ENCODE measurements at places on chromosomes 5 and 9.

- no peak for DNase-seq
- H3K4me1 ChIP-seq = peaks cover 38% of the 10 kb centered on the region
- H3K27ac ChIP-seq = no peak overlapping the region
- H3K36me3 ChIP-seq = no peaks in the 10 kb centered on the region
- no peak overlapping the region for H3K4me3 ChIP-seq
Measured at GRCh38 chr5:154242964-154243376, 52.4 kb downstream of the GALNT10 start.

GRCh38 chr5:166365164-166365563 is 1926.3 kb upstream of the WWC1 start:
- H3K36me3 ChIP-seq = no peaks in the 10 kb centered on the region
- DNase-seq = no peak
- no peaks in the 10 kb centered on the region for H3K4me1 ChIP-seq
- no peak overlapping the region for H3K27ac ChIP-seq

DNA sequence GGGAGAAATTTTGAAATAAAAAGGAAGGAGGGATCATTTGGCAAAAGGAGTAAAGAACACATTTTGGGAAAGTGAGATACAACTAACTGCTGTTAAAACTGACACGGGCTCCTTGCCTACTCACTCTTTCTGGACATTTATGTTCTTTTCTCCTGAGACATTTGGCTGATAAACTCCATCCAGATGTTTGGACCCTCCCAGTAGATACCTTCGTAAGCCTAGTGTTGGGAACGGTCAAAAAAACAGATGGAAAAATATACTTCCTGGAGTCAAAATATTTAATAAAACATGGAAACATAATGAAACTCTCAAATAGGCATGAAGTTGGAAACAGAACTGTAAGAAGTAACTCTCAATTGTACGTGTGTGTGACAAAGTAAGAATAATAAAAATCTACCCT is 360.1 kb upstream of the RIOK2 start:
- no peak overlapping the region for H3K4me3 ChIP-seq
- H3K36me3 ChIP-seq = no peaks in the 10 kb centered on the region
- no peak overlapping the region for H3K27ac ChIP-seq
- H3K27me3 ChIP-seq = no peaks in the 10 kb centered on the region
- no peak for DNase-seq

- no peak overlapping the region for H3K27ac ChIP-seq
- DNase-seq = no peak
- H3K27me3 ChIP-seq = no peaks in the 10 kb centered on the region
Measured at GRCh38 chr5:118888556-118888955, 99.8 kb downstream of the DTWD2 start.

GRCh38 chr5:118293378-118293777 is 695.0 kb downstream of the DTWD2 start:
- no peaks in the 10 kb centered on the region for H3K36me3 ChIP-seq
- no peak overlapping the region for H3K27ac ChIP-seq
- no peaks in the 10 kb centered on the region for H3K4me1 ChIP-seq

GRCh38 chr5:68875351-68875750 is 218.5 kb upstream of the SLC30A5 start:
- H3K4me1 ChIP-seq = no peaks in the 10 kb centered on the region
- DNase-seq = no peak
- H3K27me3 ChIP-seq = no peaks in the 10 kb centered on the region
- no peaks in the 10 kb centered on the region for H3K36me3 ChIP-seq
- no peak overlapping the region for H3K27ac ChIP-seq
- H3K4me3 ChIP-seq = no peak overlapping the region

- H3K27ac ChIP-seq = no peak overlapping the region
- no peak for DNase-seq
- no peaks in the 10 kb centered on the region for H3K36me3 ChIP-seq
- no peaks in the 10 kb centered on the region for H3K4me1 ChIP-seq
Measured at GRCh38 chr9:72274441-72274840, 90.6 kb downstream of the ZFAND5 start.

Measured in spleen (tissue), 13 donors.